ENCODE measurements at places on chromosomes 3 and 15. TPM values are rescaled to one million over a fixed set of nuclear protein-coding genes. Genes with fewer than 3 reads are reported as not detected.

Gene RETNLB
- polyA plus RNA-seq: not detected

GRCh38 chr3:175433026-175433674 lies 574.0 kb downstream of the NAALADL2 start:
- peak; percentile 75 for DNase-seq

Gene ABHD6
- 7.3 TPM for polyA plus RNA-seq

DNA sequence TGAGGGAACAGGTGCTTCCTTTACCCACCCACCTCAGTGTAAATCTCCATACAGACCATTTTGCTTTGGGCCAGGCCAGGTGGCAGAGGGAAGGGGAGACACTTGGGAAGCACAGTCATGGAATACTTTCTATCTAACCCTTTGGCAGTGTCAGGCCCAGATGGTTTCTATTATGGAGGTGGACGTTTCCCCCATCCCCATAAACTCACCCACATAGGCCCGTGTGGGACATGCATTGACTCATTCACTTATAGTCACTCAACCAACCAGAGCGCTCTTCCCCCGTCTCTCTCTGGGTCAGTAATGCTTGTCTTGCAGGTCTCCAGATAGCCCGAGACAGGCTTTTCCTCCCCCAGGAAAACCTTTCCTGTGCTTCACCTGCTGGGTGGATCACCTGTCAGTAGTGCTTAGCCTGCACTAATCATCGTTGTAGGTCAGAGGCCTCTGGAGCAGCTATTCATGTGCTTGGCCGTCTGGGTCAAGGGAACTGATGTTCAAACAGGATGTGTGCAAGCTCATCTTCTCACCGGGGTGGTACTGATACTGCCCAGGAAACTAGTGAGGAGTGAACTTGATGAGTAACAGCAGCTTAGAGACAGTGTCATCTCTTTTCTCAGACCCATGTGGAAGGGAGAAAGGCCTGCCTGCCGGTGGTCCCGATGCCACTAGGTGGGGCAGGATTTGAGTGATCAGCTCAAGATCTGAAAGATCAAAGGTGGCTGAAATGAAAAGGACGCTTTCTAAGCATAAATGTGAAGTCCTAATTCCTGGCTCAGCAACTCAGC lies 67.1 kb downstream of the CEMIP start:
- DNase-seq: no peak

- no peak for DNase-seq
Measured at GRCh38 chr3:126226374-126226773, 46.0 kb upstream of the ALDH1L1 start.

DNA sequence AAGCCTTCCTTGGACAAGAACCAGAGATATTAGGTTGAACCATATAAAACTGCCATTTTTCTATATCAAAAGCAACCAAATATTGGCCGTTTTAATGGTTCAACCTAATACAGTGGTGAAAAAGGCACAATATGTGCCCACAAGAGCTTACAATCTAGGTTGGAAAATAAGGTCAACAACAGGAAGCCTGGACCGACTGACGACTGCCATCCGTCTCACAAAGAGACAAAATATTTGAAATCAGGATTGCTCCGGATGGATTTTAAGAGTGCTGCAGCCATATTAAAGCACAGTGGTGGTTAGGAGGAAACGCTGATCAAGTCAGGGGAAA lies 1.4 kb downstream of the AHSG start:
- DNase-seq: no peak

- no peak for DNase-seq
Measured at GRCh38 chr3:97613139-97613538, 151.4 kb upstream of the ARL6 start.

DNA sequence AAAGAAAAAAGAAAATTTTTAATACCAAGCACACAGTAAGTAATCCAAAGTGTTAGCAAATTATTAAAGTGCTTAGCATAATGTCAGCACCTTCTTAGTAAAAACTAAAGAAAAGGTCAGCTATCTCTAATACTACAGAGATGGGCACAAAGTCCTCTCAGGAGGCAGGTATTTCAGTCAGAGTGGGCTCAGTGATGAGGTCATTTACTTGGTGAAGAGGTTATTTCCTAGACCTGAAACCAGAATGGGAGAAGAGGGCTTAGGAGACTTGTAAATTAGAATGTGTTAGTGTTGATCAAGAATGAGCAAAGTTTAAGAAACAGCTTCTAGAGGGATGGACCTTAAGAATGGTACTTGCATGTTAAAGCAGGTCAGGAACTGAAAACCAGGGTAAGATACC lies 8.7 kb upstream of the PKM start:
- no peak for DNase-seq

DNA sequence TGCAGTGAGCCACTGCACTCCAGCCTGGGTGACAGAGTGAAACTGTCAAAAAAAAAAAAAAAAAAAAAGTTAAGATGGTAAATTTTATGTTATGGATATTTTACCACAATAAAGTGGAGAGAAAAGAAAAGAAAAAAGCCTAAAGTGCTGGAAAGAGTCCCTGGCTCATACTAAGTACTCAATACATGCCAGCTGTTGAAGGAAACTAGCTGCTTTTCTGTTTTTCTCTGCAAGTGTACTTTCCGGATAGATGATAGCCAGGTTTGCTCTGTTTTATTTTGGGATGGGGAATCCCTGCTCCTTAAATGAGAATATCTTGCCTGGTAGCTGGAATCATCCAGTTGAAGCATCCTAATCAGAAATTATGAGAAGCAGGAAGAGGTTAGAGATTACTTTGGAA lies 10.9 kb downstream of the EID1 start:
- DNase-seq: no peak

GRCh38 chr3:6622260-6622659 lies 238.7 kb upstream of the GRM7 start:
- no peak for DNase-seq

DNA sequence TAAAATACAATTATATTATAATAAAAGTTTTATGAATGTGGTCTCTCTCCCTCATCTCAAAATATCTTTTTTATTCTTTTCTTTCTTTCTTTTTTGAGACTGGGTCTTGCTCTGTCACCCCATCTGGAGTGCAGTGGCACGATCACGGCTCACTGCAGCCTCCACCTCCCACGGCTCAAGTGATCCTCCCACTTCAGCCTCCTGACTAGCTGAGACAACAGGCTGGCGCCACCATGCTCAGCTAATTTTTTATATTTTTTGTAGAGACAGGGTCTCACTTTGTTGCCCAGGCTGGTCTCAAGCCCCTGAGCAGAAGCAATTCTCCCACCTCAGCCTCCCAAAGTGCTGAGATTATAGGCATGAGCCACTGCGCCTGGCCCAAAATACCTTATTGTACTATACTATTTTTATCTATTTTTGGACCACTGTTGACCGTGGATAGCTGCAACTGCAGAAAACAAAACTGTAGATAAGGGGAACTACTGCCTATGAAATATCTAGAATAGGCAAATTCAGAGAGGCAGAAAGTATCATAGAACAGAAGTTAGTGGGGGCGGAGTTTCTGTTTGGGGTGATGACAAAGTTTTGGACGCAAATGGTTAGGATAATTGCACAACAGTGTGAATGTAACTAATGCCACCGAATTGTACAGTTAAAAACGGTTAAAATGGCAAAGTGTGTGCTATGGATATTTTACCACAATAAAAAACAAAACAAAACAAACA lies 66.6 kb downstream of the SLC12A8 start:
- no peak for DNase-seq

Gene IQCF2
- not detected for polyA plus RNA-seq

DNA sequence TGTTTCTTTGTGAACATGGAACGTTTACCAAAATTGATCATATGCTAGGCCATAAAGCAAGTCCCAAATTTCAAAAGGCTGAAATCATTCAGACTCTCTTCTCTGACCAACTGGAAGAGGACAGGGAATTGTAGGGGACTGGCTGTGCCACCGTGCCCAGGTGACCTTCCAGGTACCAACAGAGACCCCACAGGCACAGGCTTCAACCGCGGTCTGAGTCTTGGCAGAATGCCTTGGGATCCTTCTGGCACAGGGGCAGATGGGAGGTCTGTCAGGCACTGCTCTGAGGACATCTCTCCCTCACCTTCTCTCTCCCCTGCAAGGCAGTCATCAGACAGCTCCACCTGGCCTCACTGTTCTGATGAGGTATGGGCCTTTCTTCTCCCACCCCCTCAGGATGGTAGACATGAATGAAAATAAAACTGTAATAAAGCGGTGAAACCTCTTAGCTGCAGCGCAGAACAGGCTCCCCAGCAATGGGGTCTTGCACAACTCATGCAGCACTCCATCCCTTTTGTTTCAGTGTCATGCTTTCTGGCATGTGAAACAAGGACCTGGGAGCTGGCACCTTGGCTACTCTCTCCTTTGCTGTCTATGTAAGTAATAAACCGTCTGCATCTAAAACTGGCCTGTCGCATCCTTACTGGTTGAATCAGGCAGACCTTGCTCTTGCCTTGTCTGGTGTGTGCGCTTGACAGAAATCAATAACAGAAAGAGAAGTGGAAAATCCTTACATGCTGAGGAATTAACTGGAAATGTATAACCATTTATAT lies 289.2 kb downstream of the KLF13 start:
- no peak for DNase-seq

Gene CHRM5
- 0.09 TPM for polyA plus RNA-seq

Gene GOLGA8J
- not detected for polyA plus RNA-seq

Gene ADGRG7
- polyA plus RNA-seq: not detected

GRCh38 chr3:157672061-157672460 lies 168.8 kb upstream of the VEPH1 start:
- DNase-seq: no peak

Gene ONECUT1
- not detected for polyA plus RNA-seq

DNA sequence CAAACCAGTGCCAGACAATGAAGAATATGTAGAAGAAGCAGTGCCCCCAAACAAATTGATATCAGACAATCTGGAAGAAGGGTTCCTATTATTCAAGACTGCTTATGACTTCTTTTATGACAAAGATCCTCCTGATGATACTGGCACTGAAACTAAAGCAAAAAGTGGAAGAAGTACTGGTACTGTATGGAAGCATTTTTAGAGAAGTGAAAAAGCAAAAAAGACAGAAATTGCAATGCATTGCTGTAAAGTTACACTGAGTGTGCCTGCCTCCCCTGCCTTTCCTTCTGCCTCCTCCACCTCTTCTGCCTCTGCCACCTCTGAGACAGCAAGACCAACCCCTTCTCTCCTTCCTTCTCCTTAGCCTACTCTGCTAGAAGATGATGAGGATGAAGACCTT lies 167.6 kb downstream of the PLCL2 start:
- DNase-seq: no peak

DNA sequence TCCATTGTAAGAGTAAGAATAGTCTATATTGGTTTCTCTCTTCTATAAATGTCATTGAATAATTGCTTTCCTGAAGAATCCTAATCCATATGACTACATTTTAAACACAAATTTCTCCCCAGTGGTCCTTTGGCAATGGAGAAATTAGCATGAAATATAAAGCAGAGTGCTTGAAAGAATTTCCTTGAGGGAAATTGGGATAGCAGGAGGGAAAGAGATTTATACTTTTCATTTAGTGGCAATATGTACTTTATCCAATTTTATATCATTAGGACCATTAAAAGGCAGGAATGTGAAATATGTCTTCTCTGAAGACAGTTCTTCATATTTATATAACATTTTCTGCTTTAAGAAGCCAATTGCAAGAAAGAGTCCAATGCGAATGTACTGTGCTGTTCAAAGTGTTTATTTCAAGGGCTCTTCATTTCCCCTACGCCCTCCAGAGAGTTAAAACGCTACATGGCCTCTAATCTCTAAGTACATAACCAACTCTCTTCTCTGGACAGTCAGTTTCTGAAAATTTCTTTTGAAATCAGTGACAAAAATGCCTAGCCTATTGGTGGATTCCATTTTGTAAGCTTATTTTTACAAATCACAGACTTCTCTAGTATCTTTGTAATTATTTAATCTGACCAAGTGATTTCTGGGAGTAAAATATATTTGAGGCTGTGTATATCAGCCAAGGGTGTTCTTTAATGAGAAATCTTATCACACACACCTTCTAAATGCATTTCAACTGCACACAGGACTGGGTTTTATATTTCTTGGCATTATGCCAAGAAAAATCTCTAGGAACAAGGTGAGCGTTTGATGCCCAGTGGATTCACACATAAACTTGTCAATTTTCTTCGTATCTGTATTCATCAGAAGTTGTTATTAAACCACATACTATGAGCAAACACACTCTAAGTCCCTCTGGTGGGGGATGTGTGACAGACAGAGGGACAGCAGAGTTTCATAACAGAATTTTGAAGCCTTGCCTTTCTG lies 51.2 kb downstream of the KCNAB1 start:
- no peak for DNase-seq

Gene PRSS50
- polyA plus RNA-seq: not detected

Gene SMC4
- polyA plus RNA-seq: 41.5 TPM

Gene TMEM42
- polyA plus RNA-seq: 38.0 TPM

Gene SCN5A
- 0.74 TPM for polyA plus RNA-seq

Gene SUCNR1
- not detected for polyA plus RNA-seq

- no peak for DNase-seq
Measured at GRCh38 chr15:75835990-75836958, 7.0 kb upstream of the UBE2Q2 start.

DNA sequence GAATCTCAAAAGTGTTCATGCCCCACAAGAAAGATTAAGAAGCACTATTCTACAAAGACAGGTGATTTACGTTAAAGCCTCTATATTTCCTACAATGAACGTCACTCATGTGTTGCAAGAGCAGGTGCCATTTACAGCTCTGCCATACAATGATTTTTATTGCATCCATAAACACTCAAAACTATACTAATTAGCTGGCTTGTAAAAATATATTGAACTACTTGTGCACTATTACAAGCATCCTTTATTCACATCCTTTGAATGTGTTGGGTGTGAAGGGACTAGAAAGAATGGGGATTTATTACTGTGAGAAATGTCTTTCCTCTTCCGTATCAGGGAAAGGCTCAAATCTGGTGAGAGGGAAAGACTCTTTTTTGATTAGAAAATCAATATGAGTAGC lies 50.7 kb upstream of the C3orf49 start:
- DNase-seq: no peak

Gene TMIE
- polyA plus RNA-seq: 0.07 TPM

Gene BFSP2
- polyA plus RNA-seq: not detected

DNA sequence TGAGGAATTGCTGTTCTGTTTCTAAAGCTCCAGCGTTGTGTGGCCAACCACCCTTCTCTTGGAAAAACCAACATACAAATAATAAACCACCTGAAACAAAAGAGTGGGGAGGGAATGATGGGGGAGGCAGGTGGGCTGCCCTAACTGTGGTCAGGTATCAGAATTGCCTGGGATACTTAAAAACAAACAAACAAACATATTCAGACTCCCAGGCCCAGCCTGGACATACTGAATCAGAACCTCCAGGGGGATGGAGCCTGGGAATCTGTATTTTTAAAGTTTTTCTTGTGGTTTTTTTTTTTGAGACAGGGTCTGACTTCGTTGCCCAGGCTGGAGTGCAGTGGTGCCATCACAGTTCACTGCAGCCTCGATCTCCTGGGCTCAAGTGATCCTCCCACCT lies 4.4 kb downstream of the SLC6A6 start:
- no peak for DNase-seq

DNA sequence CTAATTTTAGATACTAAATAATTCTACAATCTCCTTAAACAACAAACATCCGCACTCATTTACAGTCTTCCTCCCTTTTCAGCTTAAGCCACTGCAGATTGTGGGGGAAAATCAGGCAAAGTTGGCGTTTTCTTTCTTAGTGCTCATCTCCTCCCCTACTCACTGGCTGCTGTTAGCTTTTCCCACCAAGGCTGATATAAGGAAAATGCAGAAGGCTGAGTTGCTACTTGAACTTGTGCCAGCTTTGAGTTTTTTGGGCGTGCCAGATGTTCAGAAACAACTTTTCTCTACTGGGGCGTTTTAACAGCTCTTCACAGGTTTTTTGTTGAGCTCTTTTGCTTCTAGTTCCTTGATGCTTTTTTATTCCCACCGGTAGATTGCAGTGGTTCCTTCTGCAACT lies 222.0 kb downstream of the PYDC2 start:
- no peak for DNase-seq

- DNase-seq: peak; percentile 25
Measured at GRCh38 chr3:100650651-100651619, 41.5 kb downstream of the ADGRG7 start.

- DNase-seq: no peak
Measured at GRCh38 chr3:33729993-33730392, 11.9 kb upstream of the CLASP2 start.
